ENCODE measurements at places on chromosomes 4 and X.

GRCh38 chr4:7457201-7458065, 22.7 kb upstream of the PSAPL1 start:
- no peak for DNase-seq

GRCh38 chr4:36163198-36163597, 81.1 kb downstream of the ARAP2 start:
- no peak for DNase-seq

GRCh38 chrX:110089656-110090403, 86.9 kb downstream of the TMEM164 start:
- DNase-seq: no peak

- DNase-seq: no peak
Observed at GRCh38 chr4:7183161-7183560, 9.2 kb upstream of the SORCS2 start.

DNA sequence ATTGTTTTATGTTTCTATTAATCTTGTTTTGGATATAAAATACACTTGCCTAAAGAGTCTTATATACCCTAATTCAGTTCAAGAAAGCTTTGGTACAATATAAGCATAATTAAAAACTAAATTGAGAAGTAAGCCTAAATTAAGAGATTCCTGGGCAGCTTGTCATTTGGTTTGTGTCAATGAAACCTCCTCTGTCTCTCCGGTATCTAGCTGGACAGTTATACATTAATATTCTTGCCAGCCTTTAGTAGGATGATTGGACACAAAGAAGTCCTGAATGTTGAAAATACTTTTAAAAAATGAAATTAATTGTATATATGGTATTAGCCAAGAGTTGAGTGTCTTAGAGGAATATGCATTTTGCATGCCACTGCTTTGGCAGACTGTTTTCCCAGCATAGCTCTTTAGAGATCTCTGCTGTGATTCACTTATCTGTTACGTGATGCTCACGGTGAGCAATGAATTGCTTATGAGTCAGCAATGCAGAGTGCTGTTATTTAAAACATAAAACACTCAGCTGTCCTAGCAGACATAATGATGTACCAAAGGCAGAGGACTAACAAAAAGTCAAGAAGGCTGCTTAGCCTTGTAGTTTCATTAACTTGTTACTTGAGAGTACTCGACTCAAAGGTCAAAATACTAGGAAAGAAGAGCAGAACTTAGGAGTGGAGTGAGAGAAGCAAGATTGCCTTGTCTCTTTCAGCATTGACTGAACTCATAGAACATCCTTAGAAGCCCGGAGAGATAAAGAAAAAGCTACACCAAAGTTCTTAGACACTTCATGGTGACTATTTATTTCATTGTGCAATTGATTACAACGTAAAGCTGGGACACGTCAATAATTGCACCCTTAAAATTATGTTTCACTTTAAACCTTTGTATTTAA, 1296.1 kb upstream of the PCDH7 start:
- DNase-seq: no peak

DNA sequence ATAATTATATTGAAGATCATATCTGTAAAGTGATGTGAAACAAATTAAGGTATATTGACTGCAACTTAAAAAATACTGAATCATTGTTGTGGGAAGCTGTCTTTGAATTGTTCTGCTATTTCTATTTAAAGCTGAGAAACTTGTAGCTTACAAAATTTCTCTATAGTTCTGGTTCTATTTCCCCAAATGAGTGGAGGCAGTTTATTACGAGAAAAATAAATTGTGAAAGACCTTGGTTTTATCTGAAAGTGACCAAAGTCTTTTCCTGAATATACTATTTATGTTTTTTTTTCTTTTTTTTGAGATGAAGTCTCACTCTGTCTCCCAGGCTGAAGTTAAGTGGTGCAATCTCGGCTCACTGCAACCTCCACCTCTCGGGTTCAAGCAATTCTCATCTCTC, 165.4 kb downstream of the SH3BGRL start:
- no peak for DNase-seq

- DNase-seq: no peak
Observed at GRCh38 chr4:151000747-151001429, 14.2 kb downstream of the LRBA start.

GRCh38 chrX:17812763-17813162, 48.3 kb downstream of the RAI2 start:
- DNase-seq: no peak

DNA sequence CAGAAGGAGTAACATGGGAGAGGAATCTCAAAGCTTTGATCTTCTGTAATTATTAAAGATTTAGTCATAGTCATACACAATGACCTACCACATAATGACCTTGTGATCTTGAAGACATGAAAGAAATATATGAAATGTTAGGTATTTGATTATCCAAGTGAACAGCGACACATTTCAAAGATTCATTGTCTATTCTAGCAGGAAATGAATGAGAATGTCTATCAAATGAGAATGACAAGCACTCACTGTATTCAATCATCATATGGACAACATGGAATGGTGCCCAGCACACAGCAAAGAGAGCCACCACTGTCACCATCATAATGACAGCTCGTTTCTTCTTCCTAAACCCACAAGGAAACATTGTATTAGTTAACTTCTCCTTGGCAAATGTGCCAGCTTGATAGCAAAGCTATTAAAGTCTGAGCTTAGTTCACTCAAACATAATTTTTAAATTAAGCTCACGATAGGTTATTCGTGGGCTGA, 50.6 kb downstream of the QRFPR start:
- DNase-seq: no peak

DNA sequence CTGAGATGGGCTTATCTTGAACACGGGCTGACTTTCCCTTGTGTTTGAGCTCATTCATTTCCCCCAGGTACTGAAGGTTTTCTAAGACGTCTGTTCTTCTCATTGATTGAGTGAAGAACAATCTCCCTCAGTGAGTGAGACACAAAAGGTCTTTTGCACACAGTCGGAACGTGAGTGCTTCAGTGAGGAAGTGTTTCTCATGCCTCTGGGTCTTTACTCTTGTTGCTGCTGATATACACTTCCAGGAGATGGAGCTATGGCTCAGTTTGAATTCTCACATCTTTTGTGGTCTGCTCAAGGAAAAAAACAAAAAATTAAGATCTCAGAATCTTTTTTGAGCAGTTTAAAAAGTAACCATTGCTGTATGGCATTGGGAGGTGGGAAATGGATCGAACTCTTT, 981.9 kb upstream of the TENM3 start:
- DNase-seq: no peak

DNA sequence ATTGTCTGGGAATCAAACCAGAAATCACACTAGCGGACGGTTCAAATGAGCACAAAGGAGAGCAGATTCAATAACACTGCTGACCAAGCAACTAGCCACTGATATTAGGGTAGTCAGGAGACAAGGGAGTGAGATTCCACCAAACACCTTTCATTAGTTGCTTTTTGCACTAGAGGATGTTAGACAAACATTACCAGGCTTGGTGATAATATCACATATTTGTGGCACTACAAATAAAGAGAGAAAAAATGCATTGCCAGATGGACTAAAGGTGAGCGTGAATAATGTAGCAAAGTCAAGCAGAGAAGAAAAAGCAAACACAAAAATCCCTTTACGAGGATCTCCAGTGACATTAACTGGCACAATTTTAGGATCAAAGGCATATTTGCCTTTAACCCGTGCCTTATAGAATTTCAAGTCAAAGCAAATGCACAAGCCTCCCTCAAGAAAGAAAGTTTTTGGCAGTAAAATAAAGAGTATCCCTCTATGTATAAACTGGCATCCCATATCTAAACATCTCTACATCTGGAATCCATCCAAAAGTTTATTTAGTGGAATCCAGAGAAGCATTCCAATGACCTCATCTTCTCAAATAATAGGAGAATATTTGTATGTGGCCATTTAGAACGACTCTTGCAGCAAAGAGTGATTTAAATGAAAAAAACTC, 290.9 kb downstream of the KCTD8 start:
- no peak for DNase-seq

- DNase-seq: no peak
Observed at GRCh38 chr4:122819708-122820449, 6.8 kb upstream of the FGF2 start.

- no peak for DNase-seq
Observed at GRCh38 chr4:82890528-82890900, 439 bp downstream of the SEC31A start.
